ENCODE measurements at places on chromosomes 5 and 9. TPM values are rescaled to one million over a fixed set of nuclear protein-coding genes. Genes with fewer than 3 reads are reported as not detected.

- DNase-seq, result no peak
Observed at GRCh38 chr9:111003182-111003581, 35.1 kb downstream of the LPAR1 start.

DNA sequence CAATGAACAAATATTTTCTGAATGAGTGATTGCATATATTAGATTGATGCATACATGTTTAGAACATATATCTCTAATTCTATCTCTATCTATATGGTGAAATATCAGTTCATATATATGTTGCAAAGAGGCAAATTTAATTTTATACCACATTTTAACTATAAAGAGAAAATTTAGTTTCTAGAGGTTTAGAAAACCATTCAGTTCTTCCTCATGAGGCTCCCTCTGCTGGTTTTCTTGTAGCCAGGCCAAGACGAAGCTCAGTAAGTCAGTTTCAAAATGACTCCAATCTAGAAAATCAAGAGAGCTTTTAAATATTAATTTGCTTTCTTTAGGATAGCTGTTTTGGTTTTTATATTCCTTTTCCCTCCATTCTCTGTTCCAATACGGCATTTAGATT is 312.1 kb downstream of the TMEM232 start:
- DNase-seq, result peak; percentile 7

- peak; percentile 71 for DNase-seq
Observed at GRCh38 chr9:120890320-120891244, 13.6 kb upstream of the PHF19 start.

- no peak for DNase-seq
Observed at GRCh38 chr5:102295534-102296177, 428 bp downstream of the SLCO4C1 start.

DNA sequence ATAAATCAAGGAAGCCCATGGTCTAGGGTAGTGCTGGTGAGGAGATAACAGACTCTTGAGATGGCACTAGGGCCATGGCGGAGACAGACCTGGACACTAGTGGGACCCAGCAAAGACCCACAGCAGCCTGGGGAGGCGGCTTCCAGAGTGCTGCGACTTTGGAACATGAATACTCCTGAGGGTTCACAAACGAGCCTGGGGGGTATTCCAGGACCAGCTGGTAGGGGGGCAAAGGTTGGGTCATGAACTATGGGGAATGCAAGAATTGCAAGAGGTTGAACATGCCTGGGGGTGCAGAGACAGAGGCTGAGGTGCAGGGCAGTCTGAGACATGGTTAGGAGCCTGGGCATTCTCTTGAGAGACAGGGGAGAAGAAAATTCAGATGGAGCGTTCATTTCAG is 43.8 kb upstream of the SPTLC1 start:
- DNase-seq, result no peak

GRCh38 chr5:72702881-72703434 is 113.5 kb upstream of the TNPO1 start:
- DNase-seq, result no peak

DNA sequence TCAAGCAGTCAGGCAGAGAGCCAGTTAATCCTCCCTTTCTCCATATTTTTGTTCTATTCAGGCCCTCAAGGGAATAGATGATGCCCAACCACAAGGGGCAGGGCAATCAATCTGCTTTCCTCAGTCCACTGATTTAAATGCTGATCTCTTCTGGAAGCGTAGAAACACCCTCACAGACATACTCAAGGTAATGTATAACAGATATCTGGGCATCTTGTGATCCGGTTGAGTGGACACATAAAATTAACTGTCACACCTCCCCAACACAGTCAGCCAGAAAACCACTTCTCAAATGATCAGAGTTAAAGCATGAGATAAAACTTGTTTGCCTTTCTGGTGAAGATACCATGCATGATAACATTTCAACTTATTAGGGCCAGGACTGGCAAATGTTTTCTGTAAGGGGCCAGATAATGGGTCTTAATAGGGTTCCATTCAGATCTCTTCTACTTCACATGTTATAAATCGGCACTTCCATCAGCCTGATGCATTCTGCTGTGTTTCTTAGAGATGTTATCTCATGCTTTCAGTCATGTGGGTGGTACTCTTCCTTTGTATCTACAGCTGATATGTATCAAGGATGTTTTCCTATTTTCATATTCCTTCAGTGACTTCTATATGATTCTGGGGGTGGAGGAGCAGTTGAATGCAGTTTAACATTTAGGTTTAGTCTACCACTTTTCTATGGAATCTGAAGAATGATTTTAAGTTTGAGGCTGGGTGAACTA is 58.9 kb upstream of the CNTLN start:
- DNase-seq, result no peak

DNA sequence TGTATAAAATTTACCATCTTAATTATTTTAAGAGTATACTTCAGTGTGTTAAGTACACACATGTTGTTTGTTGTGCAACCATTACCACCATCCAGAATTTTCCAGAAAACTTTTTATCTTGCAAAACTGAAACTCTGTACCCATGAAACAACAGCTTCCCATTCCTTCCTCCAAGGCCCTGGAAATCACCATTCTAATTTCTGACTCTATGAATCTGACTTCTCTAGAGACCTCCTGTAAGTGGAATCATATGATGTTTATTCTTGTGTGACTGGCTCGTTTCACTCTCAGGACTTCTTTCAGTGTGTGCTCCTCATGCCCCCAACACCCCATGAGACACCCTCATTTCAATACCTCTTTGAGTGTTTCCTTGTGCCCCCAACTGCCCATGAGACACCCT is 60.4 kb upstream of the COL15A1 start:
- no peak for DNase-seq

- no peak for DNase-seq
Observed at GRCh38 chr5:157290156-157290980, 24.4 kb downstream of the CYFIP2 start.

DNA sequence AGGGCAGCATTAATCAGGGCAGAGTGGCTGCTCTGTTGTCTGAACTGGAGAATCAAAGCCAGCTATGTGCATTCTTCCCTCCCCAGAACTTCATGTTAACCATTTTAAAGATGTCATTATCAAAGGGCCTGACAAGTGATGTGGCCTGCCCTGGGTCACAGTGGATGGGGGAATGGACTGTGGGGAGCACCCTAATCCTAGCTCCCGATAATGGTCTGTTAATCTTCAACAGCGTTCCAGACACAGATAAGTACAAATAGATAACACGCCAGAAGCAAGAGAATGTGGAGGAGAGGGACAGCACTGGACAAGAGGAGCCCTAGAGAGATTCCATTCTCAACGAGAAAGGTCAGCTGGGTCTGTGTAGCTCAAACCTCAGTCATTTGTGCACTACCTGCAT is 77.5 kb downstream of the DPYSL3 start:
- no peak for DNase-seq

GRCh38 chr5:162202285-162202880 is 134.8 kb downstream of the GABRG2 start:
- no peak for DNase-seq

- no peak for DNase-seq
Observed at GRCh38 chr5:120614531-120615180, 150.6 kb downstream of the PRR16 start.

GRCh38 chr5:39531306-39531705 is 106.5 kb upstream of the DAB2 start:
- no peak for DNase-seq

GRCh38 chr5:106521701-106522100 is 1149.0 kb downstream of the EFNA5 start:
- no peak for DNase-seq

- no peak for DNase-seq
Observed at GRCh38 chr5:132677191-132677590, 3.4 kb downstream of the IL4 start.

Gene SGCD
- not detected for total RNA-seq

Gene GFM2
- total RNA-seq, result 24.0 TPM

Gene WDR38
- total RNA-seq, result not detected

Gene C5orf58
- total RNA-seq, result not detected

Gene TAF1L
- not detected for total RNA-seq

Gene CTXN3
- total RNA-seq, result not detected

Gene IL6ST
- total RNA-seq, result 117 TPM

Gene S1PR3
- 0.15 TPM for total RNA-seq

All from activated CD4-positive, alpha-beta T cell treated with anti-CD3 and anti-CD28 coated beads, Interleukin-2, amount 10 ng/mL, durations not matched to agents 7 days and 5 days (primary cell).